ENCODE measurements at places on chromosomes 2 and 18.

GRCh38 chr2:26845021-26845420 is 2.9 kb upstream of the DPYSL5 start:
- no peak for DNase-seq

DNA sequence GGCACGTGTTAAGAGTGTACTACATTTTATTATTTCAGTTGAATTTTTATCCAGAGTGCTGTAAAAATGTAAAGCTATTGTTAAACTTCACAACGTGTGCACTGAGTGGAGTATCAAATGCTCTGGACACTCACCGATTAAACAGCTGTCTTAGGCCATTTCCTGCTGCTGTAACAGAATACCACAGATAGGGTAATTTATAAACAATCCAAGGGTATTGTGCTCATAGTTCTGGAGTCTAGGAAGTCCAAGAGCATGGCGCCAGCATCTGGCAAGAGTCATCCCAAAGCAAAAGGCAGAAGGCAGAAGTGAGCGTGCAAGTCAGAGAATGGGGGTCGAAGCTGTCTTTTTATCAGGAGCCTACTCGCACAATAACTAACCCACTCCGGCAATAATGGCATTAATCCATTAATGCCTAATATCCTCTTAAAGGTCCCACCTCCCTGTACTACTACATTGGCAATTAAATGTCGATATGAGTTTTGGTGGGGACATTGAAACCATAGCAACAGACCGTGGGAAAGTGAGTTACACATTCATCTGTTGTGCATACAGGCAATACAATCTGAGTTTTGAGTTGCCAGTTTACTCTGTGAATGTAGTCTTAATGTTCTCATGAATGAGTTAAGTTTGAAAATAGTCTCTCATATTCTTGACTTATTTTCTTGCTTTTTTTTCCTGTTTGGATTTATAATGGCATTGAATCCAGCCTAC is 64.8 kb downstream of the ARMC9 start:
- no peak for DNase-seq

DNA sequence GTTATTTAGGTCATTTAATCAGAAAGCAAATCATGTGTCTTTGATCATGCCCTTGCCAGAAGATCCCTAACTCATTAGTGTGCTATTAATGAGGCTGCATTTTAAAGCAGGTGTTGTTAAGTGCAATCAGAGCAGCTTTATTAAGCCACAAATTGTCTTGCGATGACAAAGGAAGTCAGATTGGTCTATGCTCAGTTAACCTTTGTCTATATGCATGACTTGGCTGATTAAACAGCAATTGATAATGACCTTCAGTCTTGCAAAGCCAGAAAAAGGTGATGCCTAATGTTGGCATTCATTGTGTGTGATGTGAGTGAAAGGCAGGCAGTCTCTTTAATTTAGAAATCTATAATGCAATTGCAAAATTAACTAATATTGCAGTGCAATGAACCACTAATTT is 166.9 kb downstream of the RND3 start:
- DNase-seq: no peak

- DNase-seq: no peak
These were observed 275.3 kb downstream of the CDH2 start for GRCh38 chr18:27901424-27902226.

DNA sequence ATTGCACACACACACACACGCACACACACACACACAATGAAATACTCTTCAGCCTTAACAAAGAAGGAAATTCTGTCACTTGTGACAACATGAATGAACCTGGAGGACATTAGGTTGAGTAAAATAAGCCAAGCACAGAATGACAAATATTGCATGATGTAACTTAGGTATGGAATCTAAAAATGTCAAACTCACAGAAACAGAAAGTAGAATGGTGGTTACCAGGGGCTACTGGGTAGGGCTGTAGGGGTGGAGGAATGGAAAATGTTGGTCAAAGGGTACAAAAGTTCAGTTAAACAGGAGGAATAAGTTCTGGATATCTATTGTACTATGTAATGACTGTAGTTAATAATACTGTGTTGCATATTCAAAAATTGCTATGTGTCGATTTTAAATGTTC is 29.5 kb downstream of the SCN2A start:
- DNase-seq: peak; percentile 28

DNA sequence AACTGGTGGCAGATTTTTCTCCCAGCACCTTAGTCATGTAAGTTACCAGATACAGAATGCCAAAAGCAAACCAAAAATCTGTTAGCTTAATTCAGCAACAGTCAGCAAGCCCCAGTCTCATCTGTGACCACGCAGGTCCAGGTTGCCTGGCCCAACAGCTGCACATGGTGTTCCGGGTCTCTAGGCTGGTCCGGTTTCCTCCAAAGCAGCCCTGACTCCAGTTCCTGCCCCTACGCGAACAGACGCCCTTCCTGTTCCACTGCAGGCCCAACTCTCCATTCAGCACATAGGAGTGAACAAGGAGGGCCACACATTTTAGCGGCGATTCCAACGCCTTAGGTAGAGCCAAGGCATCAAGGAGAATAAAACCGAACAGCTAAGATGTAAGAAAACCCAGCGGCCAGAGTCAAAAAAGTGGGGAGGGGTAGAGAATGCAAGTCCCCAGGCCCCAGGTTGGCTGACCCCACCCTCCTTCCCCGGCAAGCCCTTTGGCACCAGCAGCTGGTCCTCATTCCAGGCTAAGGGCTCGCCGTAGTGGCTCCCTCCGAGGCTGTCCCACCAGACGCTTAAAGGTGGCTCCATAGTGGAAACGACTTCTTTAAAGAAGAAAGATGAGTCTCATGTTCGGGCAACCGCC is 1.5 kb downstream of the STK25 start:
- DNase-seq: no peak

DNA sequence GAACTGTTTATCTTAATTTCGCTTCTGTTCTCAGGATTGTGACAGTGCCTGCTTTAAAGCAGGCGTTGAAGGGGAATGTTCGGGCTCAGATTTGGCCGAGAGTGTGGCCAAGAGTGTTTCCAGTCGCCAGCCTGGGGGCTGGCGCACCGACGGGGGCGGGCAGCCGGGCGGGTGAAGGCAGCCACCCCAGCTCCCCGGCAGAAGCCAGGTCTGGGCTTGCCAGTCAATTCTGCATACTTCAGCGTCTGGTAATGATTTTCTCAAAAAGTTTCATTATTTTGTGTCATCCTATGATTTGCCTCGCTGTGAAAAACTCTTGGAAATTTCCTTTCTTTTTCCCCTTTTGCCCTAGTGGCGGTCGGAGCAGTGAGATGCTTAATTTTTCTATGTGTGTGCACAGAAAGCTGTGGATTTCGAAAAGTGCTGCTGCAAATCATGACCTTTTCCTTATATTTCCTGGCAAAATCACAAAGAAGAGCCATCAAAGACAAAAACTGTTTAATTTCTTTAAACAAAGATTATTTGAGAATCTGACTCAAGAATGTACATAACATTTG is 856 bp downstream of the FAM228A start:
- no peak for DNase-seq

GRCh38 chr2:215395687-215396460 is 40.0 kb downstream of the FN1 start:
- no peak for DNase-seq

- DNase-seq: no peak
These were observed 68.8 kb upstream of the CD28 start for GRCh38 chr2:203637471-203638167.

- no peak for DNase-seq
These were observed 12.4 kb downstream of the KLHL14 start for GRCh38 chr18:32760391-32760790.

GRCh38 chr2:197092431-197092830 is 165.9 kb upstream of the PGAP1 start:
- DNase-seq: no peak

- no peak for DNase-seq
These were observed 61.2 kb upstream of the IGFBP2 start for GRCh38 chr2:216571909-216572513.

DNA sequence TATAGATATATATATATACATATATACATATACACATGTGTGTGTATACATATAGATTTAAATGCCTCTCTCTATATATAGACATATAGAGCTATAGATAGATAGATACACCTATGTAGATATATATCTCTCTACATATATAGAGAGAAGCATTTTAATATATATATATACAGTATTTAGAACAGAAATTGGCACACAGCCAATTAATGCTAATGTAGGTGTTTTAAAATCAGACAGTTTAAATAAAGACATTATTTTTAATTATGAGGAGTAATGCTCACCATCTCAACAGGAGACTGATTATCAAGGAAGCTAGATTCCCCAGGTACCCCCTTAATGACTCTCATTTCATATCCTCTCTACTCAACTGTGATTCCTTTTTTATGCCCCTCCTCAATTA is 170.7 kb upstream of the CRIM1 start:
- DNase-seq: no peak

- peak; percentile 67 for DNase-seq
These were observed 116.0 kb downstream of the TNS1 start for GRCh38 chr2:217886720-217887309.

DNA sequence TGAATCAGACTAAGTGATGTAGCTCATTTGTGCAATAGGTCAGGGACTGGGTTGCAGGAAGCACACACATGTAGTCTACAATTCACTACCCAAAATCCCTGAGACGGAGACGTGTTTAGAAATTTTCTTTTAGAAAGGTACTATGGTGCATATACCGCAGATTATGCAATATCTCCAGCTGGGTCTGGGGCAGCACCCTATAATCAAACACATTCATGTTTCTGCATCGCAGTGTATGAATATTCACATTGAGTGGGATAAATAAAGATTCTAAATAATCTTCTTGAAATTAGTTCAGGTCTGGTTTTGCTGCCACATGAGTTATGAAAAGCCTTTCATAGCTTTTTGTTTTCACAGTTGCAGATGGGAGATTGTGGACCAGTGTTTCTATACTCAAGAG is 395.7 kb upstream of the FANCL start:
- DNase-seq: no peak

DNA sequence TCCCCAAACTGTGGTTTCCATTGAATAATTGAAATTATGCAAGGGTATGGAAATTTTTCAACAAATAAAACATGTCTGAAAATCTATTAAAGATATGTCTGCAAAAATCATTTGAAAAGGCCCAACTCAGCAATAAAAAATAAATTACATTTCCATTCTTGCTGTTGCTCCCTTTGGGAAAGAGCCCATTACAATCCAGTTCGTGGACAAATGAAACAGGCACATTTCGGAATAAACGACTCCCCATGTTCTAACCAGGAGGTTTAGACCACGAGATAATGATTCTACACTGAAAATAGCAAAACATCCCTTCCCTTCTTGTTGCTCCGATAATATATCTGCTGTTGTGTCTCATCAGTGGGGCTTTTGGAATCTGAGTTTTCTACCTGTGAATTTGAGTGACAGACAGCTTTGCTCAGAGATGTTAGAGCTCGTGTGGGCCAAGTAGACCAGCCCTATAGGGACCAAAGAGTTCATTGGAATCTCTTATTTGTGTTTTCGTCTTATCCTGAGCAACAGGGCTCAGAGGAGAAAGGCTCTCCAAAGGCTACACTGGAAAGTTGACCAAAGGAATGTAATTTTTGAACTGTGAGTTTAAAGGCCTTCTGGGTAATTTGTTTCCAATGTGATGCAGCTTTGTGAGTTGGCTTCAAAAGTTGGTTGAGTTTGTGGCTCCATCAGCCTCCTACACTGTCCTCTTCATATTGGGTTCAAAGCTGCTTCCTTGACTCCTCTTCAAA is 119.5 kb downstream of the ACTR3 start:
- DNase-seq: no peak

- DNase-seq: no peak
These were observed 108.4 kb downstream of the MRO start for GRCh38 chr18:50711386-50711785.

- DNase-seq: no peak
These were observed 179.7 kb downstream of the ANKRD30B start for GRCh38 chr18:14927701-14928100.

- DNase-seq: no peak
These were observed 225.0 kb downstream of the ARHGAP15 start for GRCh38 chr2:143354050-143354750.

- no peak for DNase-seq
These were observed 135.1 kb upstream of the CTDP1 start for GRCh38 chr18:79544386-79544963.

- DNase-seq: no peak
These were observed 115.6 kb downstream of the TXNL1 start for GRCh38 chr18:56522816-56523215.

- no peak for DNase-seq
These were observed 34.6 kb upstream of the IL1B start for GRCh38 chr2:112870841-112871835.

- DNase-seq: no peak
These were observed 1188.2 kb upstream of the FAM98A start for GRCh38 chr2:34787341-34787740.

DNA sequence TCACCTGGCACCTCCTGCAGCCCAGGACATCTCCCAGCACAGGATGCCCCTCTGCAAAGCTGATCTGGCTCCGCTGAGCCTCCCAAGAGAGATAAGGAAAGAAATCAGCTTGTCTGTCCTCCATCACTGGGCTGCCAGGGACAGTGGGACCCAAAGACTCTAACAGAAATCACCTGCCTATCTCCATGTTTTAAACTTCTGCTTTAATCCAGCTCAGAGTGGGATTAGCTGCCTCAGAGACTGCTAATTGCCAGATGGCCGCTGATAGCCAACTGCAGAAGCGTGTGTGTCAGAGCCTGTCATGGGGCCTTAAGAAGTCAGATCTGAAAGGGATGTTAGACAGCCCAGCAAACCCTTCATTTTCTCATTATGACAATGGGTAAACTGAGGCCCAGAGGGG is 389.4 kb upstream of the KLHL29 start:
- DNase-seq: no peak

DNA sequence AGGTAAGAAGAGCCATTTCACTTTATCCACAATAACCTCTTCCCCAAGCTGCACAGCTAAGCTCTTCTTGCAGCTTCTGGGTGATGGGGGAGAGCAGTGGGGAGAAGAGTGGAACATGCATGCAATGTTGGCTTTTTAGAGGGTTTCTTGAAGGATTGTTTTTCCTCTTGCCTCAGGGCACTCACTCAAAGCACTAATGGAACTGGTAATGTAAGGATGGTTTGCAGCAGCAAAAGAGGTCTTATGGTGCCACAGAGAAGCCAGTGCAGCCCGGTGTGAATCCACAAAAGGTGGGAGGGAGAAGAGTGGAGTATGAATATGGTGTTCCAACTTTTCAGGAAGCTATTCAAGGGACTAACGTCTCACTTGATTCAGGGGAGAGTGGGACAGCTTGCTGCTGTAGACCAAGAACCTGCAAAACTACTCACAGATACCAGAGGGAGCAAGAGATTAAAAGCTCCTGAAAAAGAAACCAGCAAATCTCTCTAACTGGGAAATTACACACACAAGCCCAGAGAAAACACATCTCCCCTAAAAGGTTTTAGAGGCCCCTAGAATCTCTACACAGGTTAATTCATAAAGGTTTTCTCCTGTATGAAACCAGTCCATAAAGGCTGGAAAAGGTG is 116.4 kb downstream of the CHN1 start:
- no peak for DNase-seq

GRCh38 chr18:53534203-53534602 is 690.3 kb downstream of the MBD2 start:
- DNase-seq: no peak

DNA sequence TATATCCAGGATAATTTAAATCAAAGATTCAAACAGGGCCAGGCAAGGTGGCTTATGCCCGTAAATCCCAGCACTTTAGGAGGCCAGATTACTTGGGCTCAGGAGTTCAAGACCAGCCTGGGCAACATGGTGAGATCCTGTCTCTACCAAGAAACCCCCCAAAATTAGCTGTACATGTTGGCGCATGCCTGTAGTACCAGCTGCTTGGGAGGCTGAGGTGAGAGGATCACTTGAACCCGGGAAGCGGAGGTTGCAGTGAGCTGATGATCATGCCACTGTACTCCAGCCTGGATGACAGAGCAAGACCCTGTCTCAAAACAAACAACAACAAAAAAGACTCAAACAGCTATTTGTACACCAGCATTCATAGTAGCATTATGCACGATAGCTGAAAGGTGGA is 9.2 kb downstream of the RAB10 start:
- no peak for DNase-seq
